Mammary epithelial cell (primary cell): ENCODE measurements at places on chromosomes 12 and 14. TPM values are rescaled to one million over a fixed set of nuclear protein-coding genes. Genes with fewer than 3 reads are reported as not detected.

TRHDE gene
- total RNA-seq: 0.17 TPM

SIX1 gene
- 1.3 and 2.1 TPM in 2 replicates for total RNA-seq

HOXC11 gene
- not detected in 2 replicates for total RNA-seq

SOAT2 gene
- total RNA-seq: 0.16 TPM in 1 of 2 replicates, not detected in the other

NID2 gene
- total RNA-seq: 17.2 TPM

C14orf39 gene
- total RNA-seq: not detected

IFNG gene
- total RNA-seq: not detected in 2 replicates

AMIGO2 gene
- 78.8 and 96.1 TPM in 2 replicates for total RNA-seq

AJUBA gene
- 275 TPM for total RNA-seq

SERPINA3 gene
- 2.1 and 5.2 TPM in 2 replicates for total RNA-seq

PRB3 gene
- total RNA-seq: not detected

INHBC gene
- total RNA-seq: not detected

WNK1 gene
- 153 and 154 TPM in 2 replicates for total RNA-seq

CAPZA3 gene
- 0.17 TPM for total RNA-seq

SMIM41 gene
- total RNA-seq: 0.17 TPM

KRT6A gene
- 4,990 and 6,260 TPM in 2 replicates for total RNA-seq

CDK2 gene
- 24.9 and 54.9 TPM in 2 replicates for total RNA-seq

RILPL1 gene
- 24.2 and 24.3 TPM in 2 replicates for total RNA-seq

CAPS2 gene
- total RNA-seq: 4.5 and 6.4 TPM in 2 replicates

ACVRL1 gene
- not detected in 2 replicates for total RNA-seq

SLC6A13 gene
- total RNA-seq: 0.50 TPM
